ENCODE measurements at places on chromosomes 7 and 10.

DNA sequence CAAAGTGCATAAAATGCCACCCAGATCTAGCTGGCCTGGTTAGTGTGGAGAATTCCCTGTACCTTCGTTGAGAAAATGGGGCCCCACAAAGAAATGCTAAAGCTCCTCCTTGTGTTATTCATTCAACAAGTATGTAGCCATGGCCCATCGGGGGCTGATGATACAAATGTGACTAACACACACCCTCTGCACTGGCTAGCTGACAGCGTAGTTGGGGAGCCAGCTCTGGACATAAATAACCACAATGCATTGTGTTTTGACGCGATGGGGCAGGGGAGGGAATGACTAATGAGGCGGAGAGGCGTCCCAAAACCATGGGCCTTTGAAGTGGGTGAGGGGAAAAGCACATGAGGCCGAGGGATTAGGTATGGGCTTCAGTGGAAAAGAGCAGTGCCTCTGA, 28.2 kb upstream of the ASL start:
- no peak for DNase-seq

GRCh38 chr7:152859781-152860191, 100.2 kb downstream of the ACTR3B start:
- no peak for DNase-seq

DNA sequence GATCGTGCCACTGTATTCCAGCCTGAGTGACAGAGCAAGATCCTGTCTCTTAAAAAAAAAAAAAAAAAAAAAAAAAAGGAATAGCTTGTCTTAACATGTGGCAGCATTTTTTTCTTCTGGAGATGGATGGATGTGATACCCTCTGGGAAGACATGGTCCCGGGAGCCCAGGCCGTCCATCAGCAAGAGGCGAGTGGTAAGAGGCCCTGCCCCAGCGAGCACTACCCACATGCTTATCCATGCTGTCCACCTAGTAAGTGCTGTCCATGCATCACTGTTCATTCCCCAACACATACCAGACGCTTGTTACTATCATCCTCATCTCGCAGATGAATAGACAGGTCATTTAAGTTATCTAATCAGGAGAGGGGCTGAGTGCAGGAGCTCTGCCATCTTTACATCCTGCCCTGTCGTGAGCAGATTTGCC, 12.9 kb downstream of the ATP6V1F start:
- DNase-seq = no peak

GRCh38 chr10:110522365-110522988, 24.8 kb downstream of the DUSP5 start:
- no peak for DNase-seq
